NCI-H1092 (cell line): ENCODE measurements at places on chromosomes 1 and 21.

DNA sequence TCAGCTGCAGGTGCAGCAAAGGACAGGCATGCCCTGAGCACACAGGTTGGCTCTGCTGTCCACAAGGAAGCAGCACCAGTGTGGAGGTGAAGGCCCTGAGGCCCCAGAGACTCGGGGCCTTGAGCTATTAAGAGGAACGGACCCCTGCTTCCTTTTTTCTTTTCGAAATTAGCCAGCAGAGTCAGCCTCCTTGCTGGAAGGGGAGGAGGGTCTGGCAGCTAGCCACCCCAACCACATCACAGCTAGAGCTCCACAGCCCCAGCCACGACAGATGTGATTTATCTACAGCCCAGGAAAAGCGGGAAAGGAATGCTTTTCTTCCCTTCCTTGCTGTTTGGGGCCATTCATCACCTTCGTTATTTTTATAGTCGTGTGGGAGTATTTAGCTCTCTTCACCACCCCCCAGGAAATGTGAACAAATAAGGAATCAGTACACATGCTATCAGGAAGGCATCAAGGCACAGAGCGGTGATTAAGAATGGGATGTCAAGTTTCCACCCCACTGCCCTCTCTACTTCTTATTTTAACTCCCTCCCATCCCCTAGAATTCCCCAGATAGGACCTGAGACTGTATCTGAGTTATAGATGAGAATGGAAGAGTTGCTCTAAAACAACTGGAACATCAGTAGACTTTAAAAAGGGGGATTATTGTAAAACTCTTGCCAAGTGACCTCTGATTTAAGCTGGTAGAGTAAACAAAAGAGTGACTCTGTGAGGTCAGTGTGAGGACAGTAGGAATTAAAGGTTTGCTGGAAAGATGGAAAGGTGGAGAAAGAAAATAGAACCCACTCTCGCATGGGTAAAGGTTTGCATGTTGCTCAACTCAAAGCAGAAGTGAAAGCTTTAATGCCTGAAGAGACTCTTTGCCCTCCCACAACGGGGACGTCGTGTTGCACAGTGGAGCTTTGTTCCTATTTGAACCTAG, 224.7 kb upstream of the GJB5 start:
- DNase-seq: no peak

DNA sequence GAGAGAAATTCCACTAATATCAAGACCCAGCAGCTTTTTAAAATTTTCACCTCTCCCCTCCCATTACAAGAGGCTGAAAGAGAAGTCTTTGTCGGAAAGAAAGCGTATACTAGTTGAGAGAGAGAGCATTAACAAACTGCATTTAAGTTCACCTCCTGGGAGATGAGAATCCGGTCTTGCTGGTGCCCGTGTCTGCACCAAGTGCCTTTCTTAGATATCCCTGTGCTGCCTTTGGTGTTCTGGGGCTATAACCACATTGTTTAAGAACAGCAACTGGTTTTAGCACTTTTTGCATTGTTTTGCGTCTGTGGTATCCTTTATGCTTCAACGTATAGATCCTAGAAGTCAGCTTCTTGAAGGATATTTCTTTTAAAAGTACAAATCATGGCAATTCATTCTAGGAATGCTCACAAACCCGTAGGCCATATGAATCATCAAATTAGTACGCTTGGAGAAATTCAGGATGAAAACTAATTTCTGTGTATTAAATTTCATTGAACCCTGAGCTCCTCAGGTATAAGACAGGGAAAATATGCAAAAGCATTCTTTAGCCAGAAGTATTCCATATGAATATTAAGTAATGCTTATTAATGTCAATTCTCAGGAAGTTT, 3.4 kb upstream of the RPE65 start:
- no peak for DNase-seq

GRCh38 chr1:27427816-27428315, 35.4 kb downstream of the GPR3 start:
- no peak for DNase-seq

- DNase-seq: no peak
Observed at GRCh38 chr1:55156093-55156492, 59.1 kb downstream of the USP24 start.
